ENCODE measurements at places on chromosomes 11 and 22. TPM values are rescaled to one million over a fixed set of nuclear protein-coding genes. Genes with fewer than 3 reads are reported as not detected.

Gene DSCAML1
- not detected for total RNA-seq

Gene B4GALNT4
- 8.8 TPM for total RNA-seq

Gene PTPRJ
- total RNA-seq = 2.4 TPM

Gene PDE3B
- total RNA-seq = 4.7 TPM

Gene ELFN2
- total RNA-seq = 0.59 TPM

Gene GNAZ
- 0.20 TPM for total RNA-seq

Gene NOX4
- 1.6 TPM for total RNA-seq

Gene ZNF215
- 0.98 TPM for total RNA-seq

Gene NLRP6
- total RNA-seq = not detected

Gene OR51I1
- total RNA-seq = not detected

Gene HTR3A
- total RNA-seq = not detected

Gene ANGPTL5
- total RNA-seq = 0.69 TPM

Gene BBS1
- 49.4 TPM for total RNA-seq

Gene C22orf42
- not detected for total RNA-seq

Gene EIF4G2
- total RNA-seq = 335 TPM

All from cardiac ventricle fibroblast (primary cell).